ENCODE measurements at places on chromosomes 4 and X. TPM values are rescaled to one million over a fixed set of nuclear protein-coding genes. Genes with fewer than 3 reads are reported as not detected.

FAM236D gene
- not detected for total RNA-seq

- peak; percentile 73 for DNase-seq
Measured at GRCh38 chrX:3815896-3816664, 102.6 kb upstream of the PRKX start.

- no peak for DNase-seq
Measured at GRCh38 chr4:26748811-26749210, 111.8 kb upstream of the STIM2 start.

DNA sequence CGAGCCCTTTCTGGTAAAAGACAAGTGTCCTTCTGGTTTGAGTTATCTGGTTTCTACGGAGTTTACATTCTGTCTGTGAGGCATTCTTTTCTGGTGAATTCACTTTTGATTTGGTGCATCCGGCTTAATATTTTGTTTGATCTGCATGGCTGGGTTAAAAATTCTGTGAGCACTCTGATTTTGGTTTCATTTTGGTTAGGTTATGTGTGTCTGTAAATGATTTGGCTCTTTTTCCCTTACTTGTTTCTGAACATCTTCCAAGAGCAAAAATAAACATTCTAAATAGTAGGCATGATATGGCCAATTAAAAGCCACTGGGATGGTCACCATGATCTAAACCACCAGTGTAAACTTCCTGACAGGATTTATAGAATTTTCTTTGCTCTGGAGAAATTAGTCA, 85.7 kb upstream of the PTPN13 start:
- DNase-seq: no peak

ADAMTS3 gene
- 1.7 TPM for total RNA-seq

- DNase-seq: no peak
Measured at GRCh38 chr4:168737806-168738172, 240.9 kb downstream of the PALLD start.

GRCh38 chr4:185036019-185036418, 17.7 kb downstream of the HELT start:
- DNase-seq: no peak

GRCh38 chr4:142312391-142312790, 533.7 kb downstream of the INPP4B start:
- DNase-seq: no peak

DNA sequence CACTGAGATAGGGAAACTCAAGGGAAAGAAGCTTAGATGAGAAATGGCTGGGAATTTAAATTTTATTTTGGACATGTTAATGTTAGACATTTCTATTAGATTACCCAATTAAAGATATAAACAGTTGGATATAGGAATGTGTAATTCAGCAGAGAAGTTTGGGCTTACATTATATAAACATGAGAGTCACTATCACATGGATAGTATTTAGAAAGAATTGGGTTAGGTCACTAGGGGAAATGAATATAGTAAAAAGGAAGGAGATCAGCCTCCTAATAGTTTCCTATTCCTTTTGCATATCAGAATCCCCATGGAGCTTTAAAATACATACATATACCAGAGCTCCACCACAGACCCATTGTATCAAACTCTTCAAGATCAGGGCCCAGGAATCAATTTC, 19.6 kb upstream of the CXCL5 start:
- DNase-seq: no peak

ZCCHC13 gene
- not detected for total RNA-seq

DNA sequence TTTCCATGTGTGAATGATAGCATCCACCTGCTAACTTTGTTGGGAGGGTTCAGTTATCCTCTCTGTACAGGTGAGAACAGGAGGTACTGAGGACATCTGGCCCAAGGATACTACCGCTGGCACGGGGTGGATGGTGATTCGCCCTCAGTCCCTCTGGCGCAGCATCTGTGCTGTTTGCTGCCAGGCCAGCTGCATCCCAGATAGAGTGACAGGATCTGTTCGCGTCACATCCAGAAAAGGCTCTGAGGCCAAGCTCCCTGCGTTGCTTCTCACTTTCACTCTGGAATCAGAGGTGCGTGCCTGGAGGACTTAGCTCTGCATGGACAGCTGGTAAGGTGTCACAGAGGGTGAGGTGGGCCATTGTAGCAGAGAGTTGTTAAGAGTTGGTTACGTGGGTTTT, 95.4 kb downstream of the TBL1X start:
- DNase-seq: no peak

GRCh38 chrX:135652602-135653001, 60.8 kb upstream of the CT45A1 start:
- no peak for DNase-seq

GRCh38 chr4:135741583-135741982, 1540.0 kb upstream of the PABPC4L start:
- no peak for DNase-seq

PPP1R2C gene
- total RNA-seq: not detected

MND1 gene
- not detected for total RNA-seq

DNA sequence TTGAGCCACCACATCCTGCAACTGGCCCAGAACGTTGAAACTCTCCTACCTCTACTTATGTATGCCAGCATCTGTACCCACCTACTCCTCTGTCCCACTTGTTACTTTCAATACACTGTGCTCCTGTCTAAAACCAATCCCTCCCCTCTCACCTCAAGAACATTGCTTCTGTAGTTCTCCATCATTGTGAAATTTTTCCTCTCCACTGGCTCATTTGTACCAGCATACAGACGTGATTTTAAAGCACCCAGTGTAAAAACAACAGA, 25.5 kb upstream of the USO1 start:
- DNase-seq: no peak

- DNase-seq: no peak
Measured at GRCh38 chrX:40405399-40405798, 175.4 kb upstream of the ATP6AP2 start.

DNA sequence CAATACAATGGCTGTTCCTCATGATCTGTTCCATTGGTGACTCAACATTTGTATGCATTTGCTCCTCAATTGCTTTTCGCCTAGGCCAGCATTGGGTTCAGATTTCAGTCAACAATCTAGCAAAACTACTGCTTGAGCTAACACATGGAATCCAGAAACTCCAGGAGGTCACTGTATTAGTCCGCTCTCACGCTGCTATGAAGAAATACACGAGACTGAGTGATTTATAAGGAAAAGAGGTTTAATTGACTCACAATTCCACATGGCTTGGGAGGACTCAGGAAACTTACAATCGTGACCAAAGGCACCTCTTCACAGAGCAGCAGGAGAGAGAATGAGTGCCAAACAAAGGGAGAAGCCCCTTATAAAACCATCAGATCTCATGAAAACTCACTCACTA, 67.1 kb downstream of the RXFP1 start:
- no peak for DNase-seq

MAGEA11 gene
- not detected for total RNA-seq

GPRASP1 gene
- total RNA-seq: 15.4 TPM

DNA sequence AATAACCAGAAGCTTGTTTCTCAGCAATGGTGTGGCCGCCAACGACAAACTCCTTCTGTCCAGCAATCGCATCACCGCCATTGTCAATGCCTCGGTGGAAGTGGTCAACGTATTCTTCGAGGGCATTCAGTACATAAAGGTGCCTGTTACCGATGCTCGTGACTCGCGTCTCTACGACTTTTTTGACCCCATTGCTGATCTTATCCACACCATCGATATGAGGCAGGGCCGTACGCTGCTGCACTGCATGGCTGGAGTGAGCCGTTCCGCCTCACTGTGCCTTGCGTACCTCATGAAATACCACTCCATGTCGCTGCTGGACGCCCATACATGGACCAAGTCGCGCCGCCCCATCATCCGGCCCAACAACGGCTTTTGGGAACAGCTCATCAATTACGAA, 383 bp downstream of the DUSP21 start:
- no peak for DNase-seq

DNA sequence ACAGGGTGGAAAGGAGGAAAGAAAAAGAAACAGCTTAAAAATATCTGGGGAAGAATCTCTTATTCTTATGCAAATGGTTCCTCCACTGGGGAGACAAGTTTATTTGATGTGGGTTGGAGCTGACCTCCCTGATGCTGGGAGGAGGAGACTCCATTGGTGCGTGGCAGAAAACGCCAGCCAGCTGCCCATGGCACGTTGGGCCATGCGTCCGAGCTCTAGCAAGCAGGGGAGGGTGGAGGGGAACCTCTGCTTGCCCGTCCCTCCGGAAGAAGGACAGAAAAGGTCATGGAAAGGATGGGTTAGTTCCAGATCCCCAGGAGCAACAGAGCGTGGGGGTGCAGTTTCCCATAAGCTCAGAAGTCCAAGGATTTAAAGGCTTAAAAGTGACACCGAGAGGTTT, 210.4 kb downstream of the KLHL4 start:
- DNase-seq: no peak

CDKL2 gene
- total RNA-seq: 0.62 TPM

GRCh38 chrX:131741103-131741581, 197.3 kb downstream of the OR13H1 start:
- DNase-seq: peak; percentile 84

DNA sequence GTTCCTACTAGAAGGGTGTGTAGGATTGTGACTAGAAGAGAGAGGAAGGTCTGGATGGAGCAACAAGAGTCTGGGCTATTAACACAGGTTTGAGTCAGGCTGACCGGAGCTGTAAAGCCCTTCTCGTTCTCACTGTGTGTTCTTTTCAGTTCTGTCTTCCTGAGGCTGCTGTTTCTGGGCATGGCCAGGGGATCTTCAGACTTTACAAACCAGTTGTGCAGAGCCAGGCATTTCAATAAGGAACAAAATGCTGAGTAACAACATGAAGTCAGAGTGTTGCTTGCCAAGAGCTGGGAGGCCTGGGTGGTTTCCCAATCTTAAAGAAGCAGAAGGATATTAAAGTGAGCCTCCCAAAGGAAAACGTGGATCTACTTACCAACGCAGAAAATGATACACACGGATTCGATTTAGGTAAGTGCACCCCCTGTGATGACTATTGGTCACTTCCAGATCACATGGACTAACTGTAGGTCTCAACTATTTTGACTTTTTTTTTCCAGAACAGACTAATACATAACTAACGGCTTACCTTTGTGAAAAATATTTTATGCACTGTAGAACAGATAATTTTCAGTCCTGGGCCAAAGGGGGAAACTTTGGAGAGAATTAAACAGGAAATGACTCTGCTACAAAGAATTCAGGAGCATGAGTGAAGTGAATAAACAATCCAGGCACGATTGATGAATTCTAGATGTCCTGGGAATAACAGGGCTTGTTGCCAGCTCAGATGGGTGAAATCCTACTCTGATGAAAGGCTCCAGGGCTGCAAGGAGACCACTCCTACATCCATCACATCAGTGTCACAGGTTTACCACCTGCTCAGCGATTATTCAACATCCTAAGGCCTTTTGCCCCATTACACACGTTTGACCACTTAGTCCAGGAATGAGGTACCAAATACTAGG, 94.5 kb downstream of the ANXA3 start:
- DNase-seq: peak; percentile 75

ASB11 gene
- 65.9 TPM for total RNA-seq

RHOXF2 gene
- total RNA-seq: not detected
